Stimulated activated CD4-positive, alpha-beta T cell treated with anti-CD3 and anti-CD28 coated beads, TNF-alpha, amount 100 ng/mL, for 4 hours (primary cell): ENCODE measurements at places on chromosomes 11 and 22.

GRCh38 chr11:113263458-113264259, 50.7 kb upstream of the TTC12 start:
- DNase-seq: no peak

GRCh38 chr22:16922706-16923105, 85.3 kb downstream of the GAB4 start:
- no peak for DNase-seq

DNA sequence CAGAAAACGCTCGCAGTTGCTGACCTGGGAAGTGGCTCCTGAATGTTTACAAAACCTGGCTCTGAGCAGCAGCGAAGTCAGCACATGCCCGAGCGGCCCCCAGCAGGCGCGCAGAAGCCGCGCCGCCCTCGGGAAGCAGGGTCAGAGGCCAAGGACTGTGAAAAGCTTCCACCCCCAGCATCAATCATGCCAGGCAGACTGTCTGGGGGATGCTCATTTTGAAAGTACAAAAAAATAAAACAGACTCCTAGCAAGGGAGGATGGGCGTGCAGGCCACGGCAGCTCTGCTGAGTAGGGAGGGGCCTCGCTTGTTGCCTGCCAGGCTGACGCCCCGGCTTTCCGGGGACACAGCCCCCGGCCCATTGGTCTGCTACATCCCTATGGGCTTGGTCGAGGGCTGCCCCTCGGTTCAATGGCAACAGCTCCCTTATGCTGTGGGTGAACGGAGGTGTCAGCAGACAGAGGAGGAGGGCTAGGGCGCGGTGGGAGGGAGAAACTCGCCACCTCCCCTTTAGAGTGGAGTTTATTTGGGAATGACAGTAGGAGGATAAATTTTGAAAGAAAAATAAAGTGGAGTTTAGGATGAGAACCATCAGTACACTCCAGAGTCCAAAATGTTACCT, 37.7 kb upstream of the GNB1L start:
- peak; percentile 32 for DNase-seq

DNA sequence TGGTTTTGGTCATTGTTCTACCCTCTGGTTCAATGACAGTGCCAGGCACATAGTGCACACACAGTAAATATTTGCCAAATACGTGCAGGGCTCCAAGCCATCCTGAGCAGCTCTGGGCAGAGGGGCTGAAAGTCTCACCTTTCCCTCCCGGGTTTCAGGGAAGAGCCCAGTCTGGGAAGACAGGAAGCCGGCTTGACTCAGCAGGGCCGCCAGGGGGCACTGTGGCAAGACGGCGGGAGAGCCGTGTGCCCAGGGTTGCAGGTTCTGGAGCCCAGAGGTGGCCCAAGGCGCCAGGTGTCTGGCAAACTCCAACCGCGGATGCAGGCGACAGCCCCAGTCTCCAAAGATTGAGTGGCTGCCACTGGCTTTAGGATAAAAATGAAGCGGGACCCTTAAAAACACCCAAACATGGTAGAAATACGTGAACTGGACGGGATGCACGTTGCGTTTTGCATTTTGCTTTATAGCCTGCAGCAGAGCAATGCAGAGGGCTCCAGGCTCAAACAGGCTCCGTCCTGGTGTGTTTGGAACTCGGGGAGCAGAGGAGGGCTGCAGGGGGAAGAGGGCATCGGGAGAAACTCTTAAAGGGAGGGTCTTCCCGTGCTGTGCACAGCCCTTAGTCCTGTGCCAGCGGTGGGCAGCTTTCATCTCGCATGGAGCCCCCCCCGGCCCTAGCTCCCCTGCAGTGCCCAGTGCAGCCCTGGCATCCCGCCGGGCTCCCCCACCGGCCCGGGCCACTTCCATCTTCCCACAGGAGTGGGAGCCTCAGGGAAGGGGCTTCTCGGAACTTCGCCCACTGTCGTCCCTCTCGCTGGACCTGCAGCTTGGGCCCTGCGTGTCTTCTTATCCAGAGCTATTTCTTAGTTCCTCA, 10.7 kb downstream of the KRTAP5-5 start:
- no peak for DNase-seq

- no peak for DNase-seq
Observed at GRCh38 chr11:75420224-75421034, 12.6 kb downstream of the KLHL35 start.

DNA sequence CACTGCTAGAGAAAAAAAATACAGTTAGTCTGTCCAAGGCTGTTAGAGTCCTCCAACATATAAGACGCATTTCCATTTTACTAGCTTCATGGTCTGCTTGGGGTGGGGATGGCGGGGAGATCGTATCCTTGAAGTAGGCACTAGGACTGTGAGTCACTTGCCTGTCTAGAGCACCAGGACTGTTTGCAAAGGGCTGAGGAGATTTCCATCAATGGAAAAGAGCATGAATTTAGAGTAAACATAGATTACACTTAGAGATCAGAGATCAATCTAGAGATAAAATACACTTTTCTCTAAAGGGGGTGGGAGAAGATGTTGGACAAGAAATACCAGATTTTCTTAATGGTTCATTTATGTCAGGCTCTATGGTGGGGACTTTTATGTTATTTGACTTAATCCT, 1.7 kb upstream of the MS4A7 start:
- no peak for DNase-seq

- no peak for DNase-seq
Observed at GRCh38 chr22:46747646-46748045, 9.6 kb upstream of the CERK start.

DNA sequence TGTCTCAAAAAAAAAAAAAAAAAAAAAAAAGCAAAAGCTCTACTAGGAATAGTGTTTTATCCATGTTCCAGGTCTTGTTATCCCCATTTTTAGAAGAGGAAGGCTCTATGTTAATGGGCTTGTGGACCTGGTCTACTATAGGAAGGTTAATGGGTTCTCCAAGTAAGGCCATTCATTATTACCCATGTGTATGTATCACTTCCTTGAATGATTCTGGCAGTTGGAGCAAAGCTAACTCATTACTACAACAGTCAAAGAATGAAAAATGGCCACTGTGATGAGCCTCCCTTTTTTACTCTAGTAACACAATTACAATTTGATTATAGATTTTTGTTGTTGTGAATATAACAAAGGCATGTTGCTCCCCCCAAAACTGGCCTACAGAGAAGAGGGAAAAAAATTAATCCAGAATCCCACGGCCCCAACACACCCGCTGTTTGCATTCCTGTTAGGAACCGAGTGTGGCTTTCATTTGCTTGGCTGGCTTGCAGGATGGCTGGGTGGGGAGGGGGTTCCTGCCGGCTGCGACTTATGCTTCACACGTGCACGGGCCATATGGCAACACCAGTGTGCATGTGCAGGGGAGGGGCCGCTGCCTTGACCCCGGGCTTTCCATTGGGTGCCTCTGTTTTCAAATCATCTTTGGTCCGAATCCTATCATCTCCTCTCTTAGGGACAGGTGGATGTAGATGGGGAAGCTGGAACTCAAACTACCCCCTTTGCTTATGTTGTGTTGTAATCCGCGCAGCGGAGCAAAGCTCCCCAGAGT, 148.8 kb downstream of the HIPK3 start:
- no peak for DNase-seq

DNA sequence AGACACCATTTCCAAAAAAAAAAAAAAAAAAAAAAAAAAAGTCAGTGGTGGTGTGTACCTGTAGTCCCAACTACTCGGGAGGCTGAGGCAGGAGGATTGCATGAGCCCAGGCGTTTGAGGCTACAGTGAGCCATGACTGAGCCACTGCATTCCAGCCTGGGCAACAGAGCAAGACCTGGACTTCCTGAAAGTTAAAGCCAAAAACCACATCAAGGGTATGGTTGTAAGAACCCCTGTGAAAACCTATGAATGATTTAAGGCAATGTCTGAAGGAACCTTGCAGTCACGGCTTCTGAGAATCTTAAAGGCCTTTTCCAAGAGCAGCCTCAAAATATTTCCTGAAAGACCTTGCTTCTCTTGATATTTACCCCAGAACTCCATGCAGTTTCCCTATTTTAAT, 30.5 kb upstream of the MSANTD2 start:
- DNase-seq: no peak

- DNase-seq: no peak
Observed at GRCh38 chr22:48744967-48745841, 1082.5 kb downstream of the BRD1 start.

DNA sequence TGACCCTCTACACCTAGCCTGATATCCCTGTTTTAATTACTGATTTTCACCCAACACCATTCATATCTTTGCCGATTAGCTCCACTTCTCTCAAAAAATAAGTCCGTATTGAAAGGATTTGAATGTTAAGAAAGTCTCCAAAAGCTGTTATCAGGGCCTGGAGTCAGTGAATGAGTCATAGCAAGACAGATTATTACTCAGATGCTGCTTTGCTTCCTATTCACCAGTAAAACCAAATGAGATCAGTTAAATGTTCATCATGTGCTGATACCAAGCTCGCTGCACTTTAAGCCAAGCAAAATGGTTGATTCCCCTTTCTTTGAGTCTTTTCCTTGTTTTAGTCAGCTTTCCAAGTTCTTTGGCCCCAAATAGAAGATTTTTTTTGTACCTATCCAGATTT, 228.4 kb downstream of the FAT3 start:
- no peak for DNase-seq

GRCh38 chr11:33706966-33707365, 6.3 kb upstream of the C11orf91 start:
- no peak for DNase-seq

DNA sequence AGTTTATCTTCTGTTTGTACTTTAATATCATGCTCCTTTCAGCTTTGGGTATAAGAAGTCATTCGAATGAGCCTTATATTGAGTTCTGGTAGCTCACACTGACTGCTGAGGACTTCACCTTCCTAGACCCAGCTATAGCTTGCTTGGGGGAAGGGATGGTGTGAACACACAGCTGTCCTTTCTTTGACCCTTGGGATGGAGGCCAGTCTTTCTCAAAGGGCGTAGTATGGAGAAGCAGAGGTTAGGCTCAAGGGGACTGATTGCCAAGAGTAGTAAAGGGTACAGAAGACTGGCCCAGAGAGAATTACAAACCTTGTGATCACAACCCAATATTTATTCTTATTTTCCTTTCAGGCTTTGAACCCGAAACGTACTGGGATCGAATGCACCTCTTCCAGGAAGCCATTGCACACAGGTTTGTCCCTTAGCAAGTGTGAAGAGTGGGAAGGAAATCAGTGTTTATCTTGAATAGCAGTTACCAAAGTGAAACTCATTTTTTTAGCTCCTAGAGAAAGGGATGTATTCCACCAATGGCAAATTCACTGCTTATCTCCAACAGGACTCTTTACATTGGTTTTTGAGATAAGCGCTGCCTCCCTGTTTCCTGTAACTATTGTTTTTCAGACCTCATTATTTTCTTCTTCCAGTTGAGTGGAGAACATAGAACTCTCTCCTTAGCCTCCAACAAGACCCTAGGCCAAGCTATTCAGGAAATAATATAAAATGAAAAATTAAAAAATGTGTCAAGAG, 42.8 kb upstream of the YWHAH start:
- no peak for DNase-seq

- DNase-seq: no peak
Observed at GRCh38 chr11:61546663-61547062, 34.2 kb downstream of the SYT7 start.

DNA sequence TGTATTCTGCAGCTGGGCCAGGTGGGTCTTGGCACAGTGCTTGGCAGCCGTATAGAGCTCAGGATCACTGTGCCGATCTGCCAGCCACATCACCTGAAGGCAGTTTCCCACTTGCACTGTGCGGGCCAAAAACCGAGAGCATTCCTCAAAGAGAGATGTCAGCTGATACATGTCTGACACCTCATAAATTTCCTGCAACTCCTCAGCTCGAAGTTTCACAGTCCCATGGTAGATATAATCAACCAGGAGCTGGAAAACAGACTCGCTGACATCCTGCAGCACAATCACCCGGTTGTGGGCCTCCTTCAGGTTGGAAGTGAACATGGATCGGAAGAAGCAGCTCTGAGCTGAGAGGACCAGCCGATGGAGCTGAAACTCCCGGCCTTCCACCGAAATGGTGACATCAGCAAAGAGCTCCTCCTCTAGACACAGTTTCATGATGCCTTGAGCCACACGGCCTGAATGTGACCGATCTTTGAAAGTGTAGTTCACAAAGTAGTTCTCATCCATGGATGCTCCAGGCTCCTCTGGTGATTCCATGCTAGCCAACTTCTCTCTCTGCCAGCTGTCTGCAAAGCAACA, 1.2 kb downstream of the KBTBD4 start:
- no peak for DNase-seq

GRCh38 chr11:63919267-63920125, 2.5 kb upstream of the RCOR2 start:
- DNase-seq: no peak

DNA sequence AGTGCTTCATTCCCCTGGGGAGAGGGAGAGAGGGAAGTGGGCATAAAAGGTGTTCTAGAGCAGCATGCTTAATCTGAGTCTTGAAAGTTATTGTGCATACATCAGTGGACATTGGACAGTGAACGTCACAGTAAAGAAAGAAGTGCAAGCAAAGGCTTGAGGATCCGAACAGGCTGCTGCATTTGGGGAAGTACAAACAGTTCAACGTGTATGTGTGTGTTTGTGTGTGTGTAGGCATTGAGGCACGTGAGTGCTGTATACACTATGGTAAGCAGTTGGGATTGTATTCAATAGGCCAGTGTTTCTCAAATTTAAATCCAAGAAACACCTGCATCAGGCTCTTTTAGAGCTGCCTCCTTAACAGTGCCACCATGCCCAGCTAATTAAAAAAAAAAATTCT, 10.4 kb upstream of the EIF3M start:
- no peak for DNase-seq

- DNase-seq: no peak
Observed at GRCh38 chr11:117825538-117826189, 1.1 kb upstream of the FXYD2 start.

DNA sequence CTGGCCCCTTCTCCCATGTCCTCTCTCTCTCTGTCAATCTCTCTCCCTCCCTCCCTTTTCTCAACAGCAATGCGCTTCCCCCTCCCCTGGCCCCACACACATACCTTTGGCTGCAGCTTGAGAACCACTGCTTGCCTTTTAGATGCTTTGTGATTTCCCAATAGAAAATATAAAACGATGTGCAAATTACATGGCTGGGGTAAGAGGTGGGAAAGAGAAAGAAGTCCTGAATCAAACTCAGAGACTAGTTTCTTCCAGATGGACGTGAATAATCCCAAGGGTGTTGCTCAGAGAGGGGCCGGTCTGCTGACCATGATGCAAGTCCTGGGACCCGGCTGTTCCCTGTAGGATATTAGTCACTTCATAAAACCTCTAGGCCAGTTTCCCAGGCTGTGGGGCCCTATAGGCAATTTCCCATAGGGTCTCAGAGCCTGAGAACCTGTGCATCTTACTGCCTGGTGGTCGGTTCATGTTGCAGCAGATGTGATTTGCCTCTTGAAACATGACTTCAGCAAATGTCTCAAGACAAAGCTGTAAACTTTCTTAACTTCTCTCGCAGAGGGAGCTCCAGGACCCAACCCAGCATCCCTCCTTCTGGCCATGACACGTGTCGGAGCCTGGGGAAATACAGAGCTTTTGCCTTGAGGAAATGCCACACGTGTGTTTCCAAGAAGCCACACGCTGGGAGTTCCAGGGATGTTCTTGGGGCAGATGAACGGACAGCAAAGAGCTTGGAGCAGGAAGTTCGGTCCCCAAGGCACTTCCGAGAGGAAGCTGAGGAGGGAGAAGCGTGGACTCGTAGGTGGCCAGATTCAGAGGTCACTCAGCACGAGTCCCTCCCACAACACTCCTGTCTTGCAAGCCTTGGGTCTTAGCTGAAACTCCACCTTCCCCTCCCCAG, 34.5 kb upstream of the ETS1 start:
- DNase-seq: no peak
